Stimulated activated CD4-positive, alpha-beta T cell treated with anti-CD3 and anti-CD28 coated beads, Interleukin-12 subunit alpha, Interleukin-12 subunit beta, amount 100 ng/mL, for 4 hours (primary cell): ENCODE measurements at places on chromosomes 16 and 17.

- DNase-seq = no peak
Measured at GRCh38 chr17:8494021-8494420, 58.3 kb downstream of the NDEL1 start.

DNA sequence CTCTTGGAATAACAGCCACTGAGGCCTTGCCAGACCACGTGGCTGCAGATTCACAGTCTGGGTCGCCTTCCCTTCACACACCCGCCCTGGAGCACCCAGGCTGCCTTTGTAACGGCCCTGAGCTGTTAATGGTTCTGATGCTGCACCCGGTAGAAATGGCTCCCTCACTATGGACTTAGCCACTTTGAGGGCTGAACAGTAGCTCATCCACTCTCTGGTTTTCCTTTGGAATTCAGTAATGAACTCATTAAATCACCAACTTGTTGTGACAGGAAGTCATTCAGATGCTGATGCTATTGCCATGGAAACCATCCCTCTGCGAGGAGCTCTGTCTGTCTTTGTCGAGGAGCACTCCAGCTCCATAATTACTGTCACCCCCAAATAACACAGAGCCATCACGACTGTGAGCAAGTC, 59.2 kb downstream of the CDK5R1 start:
- no peak for DNase-seq

GRCh38 chr17:42422958-42423712, at the start of gene CAVIN1:
TSS of gene CAVIN1 (minus strand) at chr17:42423256. CDS start at chr17:42423097, 159 bp downstream.
- DNase-seq = peak; percentile 23

DNA sequence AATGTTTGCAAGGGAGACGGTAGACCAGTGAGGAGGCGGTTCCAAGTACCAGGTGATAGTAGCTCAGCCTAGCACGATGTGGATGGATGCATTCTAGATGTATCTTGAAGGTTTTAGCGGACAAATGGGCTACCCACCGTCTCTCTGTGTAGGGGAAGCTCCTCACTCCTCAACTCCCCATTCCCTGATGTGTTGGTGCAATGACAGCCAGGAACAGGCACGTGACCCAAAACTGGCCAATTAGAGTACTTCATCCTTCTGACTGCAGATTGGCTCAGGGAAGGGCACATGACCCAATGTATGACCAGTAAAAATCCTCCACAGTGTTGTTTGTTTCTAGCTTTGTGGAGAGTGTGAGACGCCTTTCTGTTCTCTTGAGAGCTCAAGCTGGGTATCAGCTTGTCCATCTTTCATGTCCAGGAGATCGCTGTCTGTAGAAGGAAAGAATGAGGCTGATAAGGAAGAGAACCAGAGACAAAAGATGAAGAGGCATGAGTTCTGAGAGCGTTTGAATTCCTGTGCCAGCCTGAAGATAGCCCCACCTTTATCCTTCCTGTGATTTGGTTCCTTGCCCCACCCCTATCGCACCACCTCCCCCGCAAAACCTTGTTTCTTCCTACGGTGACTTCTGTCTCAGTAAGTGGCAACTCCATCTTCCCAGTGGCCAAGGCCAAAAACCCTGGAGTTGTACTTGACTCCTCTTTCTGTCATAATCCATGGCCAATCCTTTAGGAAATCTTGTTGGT, 2.3 kb upstream of the BORCS6 start:
- no peak for DNase-seq

DNA sequence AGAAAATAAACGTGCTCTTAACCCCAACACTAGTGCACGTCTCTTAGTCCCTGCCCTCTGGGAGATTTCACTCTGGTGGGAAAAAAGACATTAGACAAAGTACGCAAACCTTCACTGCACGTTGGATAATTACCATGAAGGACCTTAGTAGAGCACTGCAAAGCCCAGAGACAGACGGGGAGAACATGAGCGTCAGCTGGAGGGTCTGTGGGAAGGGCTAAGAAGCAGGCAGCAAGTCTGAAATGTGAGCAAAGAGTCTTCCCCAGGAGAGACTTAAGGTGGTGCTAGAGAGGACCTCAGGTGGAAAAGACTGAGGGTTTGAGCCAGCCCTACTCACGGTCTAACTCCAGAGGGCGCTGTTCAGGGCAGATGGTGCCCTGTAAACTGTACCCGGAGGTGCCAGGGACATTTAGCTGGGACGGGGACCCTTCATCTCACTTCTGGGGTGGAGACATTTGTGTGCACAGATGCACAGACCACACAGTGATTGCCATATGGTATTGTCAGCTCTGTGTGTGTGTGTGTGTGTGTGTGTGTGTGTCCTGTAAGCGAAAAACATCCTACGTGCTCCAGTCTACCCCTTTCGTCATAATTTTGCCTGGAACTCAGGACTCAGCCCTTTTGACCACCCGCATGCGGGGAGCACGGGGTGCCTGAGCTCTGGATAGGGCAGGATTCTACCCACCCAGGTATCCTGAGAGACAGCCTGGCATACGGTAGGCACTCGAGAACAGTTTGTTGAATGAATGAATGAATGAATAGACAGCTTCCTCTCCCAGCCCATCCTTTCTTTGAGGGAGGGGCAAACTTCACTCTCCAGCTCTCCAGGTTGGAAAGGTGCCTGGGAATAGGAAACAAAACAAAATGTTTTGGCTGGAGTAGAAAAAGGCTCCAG, 10.1 kb upstream of the STAC2 start:
- no peak for DNase-seq

DNA sequence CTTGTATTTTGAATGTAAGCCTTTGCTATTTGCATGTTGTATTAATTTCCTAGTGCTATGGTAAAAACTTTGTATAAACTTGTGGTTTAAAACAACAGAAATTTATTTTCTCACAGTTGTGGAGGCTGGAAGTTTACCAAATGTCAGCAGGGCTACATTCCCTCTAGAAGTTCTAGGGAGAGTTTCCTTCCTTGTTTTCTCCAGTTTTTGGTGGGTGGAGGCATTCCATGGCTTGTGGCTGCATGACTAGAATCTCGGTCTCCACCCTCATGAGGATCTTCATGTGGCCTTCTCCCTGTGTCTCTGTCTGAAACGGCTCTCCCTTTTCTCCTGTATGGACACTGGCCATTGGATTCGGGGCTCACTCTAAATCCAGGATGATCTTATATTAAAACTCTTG, 482.2 kb upstream of the GOT2 start:
- DNase-seq = no peak

GRCh38 chr16:4011225-4011939, 104.9 kb downstream of the ADCY9 start:
- no peak for DNase-seq

- DNase-seq = no peak
Measured at GRCh38 chr17:70172923-70173322, 3.6 kb downstream of the KCNJ2 start.

DNA sequence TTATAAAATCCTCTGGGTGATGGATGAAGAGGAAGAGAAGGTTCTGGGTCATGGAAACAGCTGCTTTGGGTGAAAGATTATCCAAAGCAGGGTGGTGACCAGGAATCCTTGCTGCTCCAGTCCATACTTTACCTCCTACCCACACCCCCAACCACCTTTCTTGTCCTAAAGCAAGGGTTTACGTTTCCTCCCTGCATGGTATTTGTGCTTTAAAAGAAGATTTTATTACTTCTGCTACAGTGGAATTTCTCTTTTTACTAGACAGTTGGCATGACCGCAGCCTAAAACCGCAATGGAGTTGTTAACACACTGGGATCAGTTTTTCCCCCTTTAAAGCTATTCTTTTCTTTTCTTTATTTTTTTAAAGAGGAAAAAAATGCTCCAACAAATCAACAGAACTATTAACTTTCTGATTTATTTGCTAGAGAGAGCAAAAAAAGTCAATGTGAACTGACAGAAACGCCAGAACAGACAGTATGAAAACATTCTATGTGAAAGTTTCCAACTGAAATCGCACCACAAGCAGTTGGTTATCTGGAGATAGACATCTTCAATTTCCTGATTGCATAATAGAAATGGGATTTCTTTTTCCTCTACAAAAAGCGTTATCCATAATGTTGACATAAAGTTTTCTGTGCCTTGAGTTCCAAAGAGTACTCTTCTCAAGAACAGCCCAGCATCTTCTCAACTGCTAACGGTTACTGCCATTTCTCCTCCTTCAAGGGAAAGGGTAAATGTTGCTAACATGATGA, 236.0 kb downstream of the IRX3 start:
- DNase-seq = no peak

DNA sequence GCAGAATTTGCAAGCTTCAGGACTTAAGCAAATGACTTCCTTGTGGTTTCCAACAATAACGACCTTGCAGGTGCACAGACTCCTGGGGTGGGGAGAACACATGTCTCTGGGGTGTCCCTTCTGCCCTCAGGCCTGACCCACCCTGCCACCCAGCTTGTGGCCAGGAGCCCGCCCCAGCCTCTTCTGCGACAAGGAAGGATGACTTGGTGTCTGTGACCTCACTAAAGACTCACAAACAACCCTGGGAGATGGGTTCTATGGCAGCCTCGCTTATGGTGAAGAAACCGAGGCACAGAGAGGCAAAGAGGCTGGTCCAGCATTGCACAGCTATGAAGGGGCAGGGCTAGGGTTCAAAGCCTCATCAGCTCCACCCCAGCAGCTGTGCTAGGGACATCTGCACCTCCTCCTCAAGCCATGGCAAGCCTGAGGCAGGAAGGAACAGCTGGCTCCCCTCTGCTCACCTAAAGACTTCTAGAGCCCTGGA, 2.6 kb downstream of the ATP2A3 start:
- no peak for DNase-seq

- no peak for DNase-seq
Measured at GRCh38 chr16:75746359-75746758, 20.1 kb upstream of the CPHXL start.

- DNase-seq = no peak
Measured at GRCh38 chr16:29844575-29845331, 18.3 kb downstream of the CDIPT start.

- no peak for DNase-seq
Measured at GRCh38 chr17:60151355-60151754, 1.6 kb downstream of the CA4 start.

GRCh38 chr17:16259926-16260325, 42.9 kb downstream of the PIGL start:
- DNase-seq = no peak

GRCh38 chr16:4664538-4665418, 28.6 kb upstream of the NUDT16L1 start:
- peak; percentile 37 for DNase-seq

DNA sequence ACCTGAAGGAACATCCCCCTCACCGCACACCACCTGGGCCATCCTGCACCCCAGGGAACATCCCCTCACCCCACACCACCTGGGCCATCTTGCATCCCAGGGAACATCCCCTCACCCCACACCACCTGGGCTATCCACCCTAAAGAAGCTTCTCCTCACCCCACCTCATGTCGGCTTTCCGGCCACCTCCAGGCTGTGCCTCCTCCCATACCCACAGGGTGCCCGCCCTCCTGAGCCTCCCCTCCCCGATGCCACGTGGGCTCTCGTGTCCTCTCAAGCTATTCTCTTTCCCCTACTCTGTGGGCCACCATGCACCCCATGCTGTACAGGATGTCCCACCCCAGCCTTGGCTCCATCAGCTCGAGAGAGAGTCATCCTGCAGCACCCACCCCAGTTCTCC, 18.0 kb downstream of the MYLK3 start:
- DNase-seq = no peak

DNA sequence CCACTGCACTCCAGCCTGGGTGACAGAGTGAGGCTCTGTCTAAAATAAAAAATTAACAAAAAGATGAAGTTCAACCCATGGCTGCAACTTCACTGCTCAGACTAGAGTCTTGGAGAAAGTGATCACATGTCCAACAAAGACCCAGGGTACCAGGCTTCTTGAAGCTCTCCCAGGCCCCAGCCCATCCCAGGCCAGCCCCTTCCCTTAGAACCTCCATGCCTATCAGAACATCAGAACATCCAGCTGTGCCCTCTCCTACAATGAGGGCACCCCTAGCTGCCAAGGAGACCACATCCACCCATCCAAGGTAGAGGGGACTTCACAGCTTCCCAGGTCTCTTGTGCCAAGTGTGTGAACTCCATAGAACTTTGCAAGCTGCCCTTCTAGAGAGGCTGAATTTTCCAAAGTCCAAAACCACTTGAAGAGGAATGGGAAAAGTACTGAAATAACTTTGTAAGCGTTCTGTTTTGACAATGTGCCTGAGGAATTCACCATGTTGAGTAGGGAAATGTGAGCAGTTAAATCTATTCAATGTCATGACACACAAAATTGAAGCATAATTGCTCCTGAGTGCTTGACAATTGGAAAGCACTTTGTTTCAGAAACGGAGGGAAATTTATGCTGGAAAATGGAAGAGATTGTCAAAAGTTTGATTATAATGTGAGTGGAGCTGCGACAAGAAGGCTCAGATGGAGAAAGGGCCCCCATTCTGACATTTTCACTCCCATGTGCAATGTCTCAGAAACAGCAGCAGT, 230.4 kb downstream of the ZNF423 start:
- no peak for DNase-seq

GRCh38 chr16:66574531-66574930, 4.7 kb upstream of the CMTM2 start:
- DNase-seq = no peak

GRCh38 chr17:2954898-2955445, 108.4 kb downstream of the OR1D5 start:
- no peak for DNase-seq

- no peak for DNase-seq
Measured at GRCh38 chr16:66058172-66058691, 308.3 kb upstream of the CDH5 start.

DNA sequence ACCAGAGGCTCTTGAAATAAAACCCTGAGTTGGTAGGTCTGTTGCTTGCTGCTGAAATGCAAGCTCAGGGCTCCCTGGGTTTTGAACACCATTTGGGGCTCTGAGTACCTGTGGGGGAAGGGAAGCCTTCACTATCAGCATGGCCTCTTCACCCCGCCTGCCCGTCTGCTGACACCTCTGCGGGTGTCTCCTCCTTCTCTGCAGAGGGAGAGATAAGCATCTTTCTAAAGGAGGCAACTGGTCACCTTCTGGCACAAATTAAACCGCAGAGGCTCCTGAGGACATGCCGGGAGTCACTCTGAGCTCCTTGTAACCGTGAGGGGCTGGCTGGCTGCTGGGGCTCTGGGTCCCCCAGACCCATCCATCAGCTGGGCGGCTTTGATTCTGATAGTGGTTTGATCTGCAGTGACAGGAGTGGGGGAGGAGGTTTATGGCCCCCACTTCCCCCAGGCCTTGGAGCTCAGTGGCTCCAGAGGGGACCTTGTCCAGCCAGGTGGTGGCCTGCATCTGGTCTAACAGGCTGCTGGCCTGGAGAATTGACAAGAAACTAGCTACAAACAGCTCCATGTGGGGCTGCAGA, 123.5 kb downstream of the IRF8 start:
- DNase-seq = no peak

GRCh38 chr17:32463304-32463703, 19.0 kb downstream of the PSMD11 start:
- DNase-seq = no peak
